ENCODE measurements at places on chromosomes 7 and 10.

DNA sequence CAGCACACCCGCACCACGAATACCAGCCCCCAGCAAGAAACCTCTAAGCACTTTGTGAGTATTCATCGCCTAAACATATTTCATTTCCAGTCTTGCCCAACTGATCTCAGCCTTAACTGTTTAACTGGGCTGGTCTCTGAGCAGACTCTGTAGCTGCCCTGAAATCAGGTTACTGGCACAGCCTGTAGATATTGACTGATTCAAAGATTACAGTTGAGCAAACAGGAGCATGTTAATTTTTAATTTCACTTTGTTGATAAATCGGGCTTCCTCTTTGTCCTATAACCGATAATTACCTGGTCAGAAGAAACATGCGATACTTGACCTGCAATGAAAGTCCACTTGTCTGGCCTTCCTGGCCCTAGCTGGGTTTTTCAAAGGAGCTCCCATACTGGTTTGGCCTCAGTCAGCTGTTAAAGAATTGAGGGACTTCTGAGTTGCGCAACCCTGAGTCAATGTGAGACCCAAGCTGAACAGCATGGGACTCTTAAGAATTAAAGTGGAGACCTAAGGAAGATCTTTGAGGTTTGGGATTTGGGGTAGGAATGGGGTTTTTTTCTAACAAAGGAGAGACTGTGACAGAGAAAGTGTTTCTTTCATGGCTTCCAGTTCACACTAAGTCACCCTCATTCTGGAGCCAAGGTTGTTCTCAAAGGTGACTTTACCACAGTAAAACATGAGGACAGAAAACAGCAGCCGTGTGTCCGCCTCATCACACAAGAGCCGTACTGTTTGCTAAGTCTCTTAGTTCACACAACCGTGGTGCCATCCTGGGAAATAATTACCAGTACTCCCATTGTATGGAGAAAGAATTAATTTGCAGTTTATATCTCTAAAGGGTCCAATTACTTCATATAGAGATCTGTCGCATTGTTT lies 75.9 kb downstream of the PPP1R3C start:
- DNase-seq: no peak

DNA sequence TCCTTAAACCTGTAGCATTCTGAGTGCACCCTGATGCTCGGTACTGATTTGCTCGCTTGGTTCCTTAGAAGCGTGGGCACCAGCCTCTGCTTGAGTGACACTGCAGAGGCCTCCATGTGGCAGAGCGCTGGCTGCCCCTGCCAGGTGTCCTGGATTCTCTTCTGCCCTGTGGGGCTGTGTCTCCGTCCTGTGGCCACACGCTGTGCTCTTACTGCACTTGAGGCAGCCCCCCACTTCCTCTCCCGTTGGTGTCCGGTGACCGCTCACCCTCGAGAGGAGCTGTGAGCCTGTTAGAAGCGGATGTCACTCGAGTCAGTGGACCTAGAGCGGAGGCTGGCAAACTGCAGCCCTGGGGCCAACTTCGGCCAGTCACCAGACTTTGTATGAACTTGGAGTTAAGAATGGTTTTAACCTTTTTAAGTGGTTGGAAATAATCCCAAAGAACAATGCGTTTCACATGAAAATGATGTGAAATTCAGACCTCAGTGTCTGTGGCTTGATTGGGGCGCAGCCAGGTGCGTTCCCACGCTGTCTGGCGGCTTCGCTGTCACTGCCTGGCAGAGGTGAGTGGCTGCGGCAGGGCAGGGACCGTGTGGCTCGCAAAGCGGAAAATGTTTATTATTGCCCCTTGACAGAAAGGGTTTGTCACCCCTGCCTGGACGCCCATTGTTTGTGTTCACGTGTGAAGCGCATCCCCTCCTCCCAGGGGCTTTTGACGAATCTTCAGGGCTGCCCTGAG lies 114.6 kb downstream of the CYTH3 start:
- DNase-seq: no peak

DNA sequence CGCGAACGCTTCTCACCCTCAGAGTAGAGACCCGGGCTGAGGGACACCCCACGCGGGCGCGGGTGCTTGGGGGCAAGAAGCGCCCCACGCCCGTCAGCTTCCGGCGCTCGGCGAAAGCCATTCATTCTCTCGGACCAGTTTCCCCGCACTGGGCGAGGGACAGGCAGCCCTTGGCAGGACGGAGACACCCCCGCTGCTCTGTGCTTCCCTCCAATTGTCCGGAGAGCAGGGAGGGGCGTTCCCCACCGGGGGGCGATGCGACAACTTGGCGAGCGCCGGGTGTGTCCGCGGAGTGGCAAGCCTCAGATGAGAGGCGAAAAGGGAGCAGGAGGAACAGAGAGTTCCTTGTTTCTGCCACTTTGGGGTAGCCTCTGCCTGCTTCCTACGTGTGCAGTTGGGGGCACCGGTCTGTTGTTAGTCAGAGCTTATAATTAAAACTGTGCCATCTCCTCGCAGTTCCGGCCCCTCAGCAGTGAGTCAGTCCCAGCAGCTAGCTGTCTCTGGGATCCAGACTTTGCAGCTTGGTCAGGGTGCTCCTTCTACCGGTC lies 1.7 kb downstream of the GPR158 start:
- no peak for DNase-seq

DNA sequence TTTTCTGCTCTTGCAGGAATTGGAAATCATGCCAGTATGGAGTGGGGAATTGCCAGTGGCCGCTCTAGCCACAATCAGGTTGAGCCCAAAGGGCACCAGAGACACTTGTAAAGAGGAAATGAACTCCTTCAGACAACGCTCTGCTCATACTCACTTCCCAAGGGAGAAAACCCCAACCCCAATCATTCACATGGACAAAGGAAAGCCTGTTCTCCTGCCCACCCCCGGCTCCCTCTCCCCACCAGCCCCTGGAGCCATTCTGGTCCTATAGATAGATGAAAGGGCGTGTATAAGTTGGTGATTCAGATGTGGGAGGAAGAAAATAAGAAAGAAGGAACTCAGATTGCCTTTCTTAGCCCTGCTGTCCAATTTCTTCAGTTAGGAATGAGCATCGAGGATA lies 57.4 kb downstream of the GFRA1 start:
- no peak for DNase-seq

GRCh38 chr10:43214956-43215561 lies 51.8 kb downstream of the RASGEF1A start:
- no peak for DNase-seq

DNA sequence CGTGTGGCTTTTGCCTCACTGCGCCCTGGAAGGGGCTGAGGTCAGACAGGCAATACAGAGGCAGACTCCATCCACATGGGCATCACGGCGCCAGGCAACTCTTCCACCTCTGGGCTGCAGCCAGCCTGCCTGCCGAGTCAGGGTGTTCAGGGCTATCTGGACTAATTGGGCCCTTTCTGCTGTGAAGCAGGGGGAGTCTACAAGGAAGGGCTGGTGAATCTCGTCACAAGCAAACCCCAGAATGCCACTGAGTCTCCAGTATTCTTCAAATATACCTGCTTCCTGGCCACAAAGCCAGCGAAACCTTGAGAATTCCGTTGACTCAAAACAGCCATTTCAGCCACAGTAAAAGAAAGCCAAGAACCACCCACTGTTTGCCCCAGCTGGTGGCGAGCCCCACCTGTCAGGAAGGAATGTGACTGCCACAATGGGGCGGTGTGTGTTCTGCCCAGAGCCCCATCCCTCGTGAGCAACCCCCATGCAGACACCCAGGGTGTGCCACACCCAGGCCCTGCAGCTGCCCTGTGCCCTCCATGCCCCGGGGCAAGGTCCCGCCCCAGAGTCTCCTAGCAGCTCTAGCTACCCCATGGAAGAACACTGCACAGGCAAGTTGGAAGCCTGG lies 117.3 kb downstream of the FAM53B start:
- DNase-seq: no peak

- no peak for DNase-seq
Measured at GRCh38 chr10:92702301-92702916, 12.7 kb downstream of the HHEX start.

- DNase-seq: no peak
Measured at GRCh38 chr10:113666682-113667252, 2.9 kb upstream of the NRAP start.

DNA sequence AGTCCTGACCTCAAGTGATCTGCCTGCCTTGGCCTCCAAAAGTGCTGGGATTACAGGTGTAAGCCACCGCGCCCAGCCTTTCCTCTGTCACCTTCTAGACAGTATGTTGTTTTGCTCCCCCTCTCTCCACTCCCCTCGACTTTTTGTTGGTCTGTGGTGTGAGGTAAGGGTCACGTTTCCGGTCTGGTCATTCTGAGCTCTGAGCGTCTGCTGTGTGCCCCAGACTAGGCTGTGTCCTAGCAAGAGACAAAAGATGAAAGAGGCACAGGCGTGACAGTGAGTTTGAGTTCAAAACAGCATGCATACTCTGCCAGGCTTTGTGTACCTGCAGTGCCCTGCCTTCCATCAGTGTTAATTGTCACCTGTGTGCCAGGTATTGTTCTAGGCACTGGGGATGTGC lies 87.4 kb upstream of the PPIF start:
- no peak for DNase-seq

- DNase-seq: no peak
Measured at GRCh38 chr7:67251986-67252558, 255.4 kb downstream of the TYW1 start.

- no peak for DNase-seq
Measured at GRCh38 chr10:43307306-43307705, 40.4 kb upstream of the RASGEF1A start.

GRCh38 chr7:142789441-142789840 lies 18.7 kb downstream of the PRSS2 start:
- no peak for DNase-seq

GRCh38 chr10:54869022-54869421 lies 68.0 kb upstream of the PCDH15 start:
- DNase-seq: no peak

- peak; percentile 36 for DNase-seq
Measured at GRCh38 chr10:110456046-110456445, 41.7 kb upstream of the DUSP5 start.

- DNase-seq: no peak
Measured at GRCh38 chr7:148712678-148713329, 14.1 kb downstream of the CUL1 start.

GRCh38 chr10:121597504-121598262 lies 561 bp downstream of the FGFR2 start:
- DNase-seq: no peak

GRCh38 chr10:101003639-101004206 lies 4.1 kb downstream of the LZTS2 start:
- no peak for DNase-seq

GRCh38 chr10:133003188-133003587 lies 60.8 kb upstream of the CFAP46 start:
- DNase-seq: no peak

DNA sequence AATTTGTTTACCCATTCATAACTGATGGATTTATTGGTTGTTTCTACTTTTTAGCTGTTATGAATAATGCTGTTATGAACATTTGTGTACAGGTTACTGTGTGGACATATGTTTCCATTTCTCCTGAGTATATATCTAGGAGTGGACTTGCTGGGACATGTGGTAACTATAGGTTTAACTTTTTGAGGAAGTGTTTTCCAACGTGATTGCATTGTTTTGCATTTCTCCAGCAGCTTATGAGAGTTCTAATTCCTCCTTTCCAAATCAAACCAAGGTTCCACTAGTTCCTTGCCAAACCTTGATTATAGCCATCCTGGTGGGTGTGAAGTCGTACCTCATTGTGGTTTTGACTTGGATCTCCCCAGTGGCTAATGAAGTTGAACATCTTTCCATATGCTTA lies 2.6 kb upstream of the PRF1 start:
- DNase-seq: no peak

GRCh38 chr7:76340617-76341131 lies 18.1 kb downstream of the YWHAG start:
- DNase-seq: no peak

GRCh38 chr10:117533507-117534281 lies 8.9 kb upstream of the EMX2 start:
- DNase-seq: no peak
